Common myeloid progenitor, CD34-positive (primary cell): ENCODE measurements at places on chromosomes 1 and 21.

GRCh38 chr1:57329937-57330336 lies 93.9 kb downstream of the DAB1 start:
- DNase-seq: no peak

DNA sequence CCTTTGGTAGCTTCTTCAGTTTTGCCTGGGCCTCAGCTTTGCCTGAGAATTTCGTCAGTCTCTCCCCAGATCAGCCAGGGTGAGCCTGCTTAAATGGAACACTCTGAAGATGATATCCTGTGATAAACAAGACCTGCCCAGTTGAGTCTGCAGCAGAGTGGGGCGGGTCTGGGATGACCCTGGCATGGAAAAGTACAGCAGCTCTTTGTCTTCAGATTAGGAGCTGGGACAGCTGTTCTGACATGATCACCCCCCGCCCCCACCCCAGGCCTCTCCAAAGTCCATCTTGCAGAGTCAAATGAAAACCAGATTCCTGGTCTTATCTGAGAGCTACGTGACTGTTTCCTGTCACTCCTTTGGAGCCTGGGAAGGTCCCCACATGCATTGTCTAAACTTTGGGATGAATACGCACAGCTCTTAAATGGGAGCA lies 2.2 kb upstream of the TMEM51 start:
- DNase-seq: no peak

GRCh38 chr1:163381487-163382184 lies 59.9 kb downstream of the NUF2 start:
- DNase-seq: no peak

GRCh38 chr1:214588963-214589597 lies 13.9 kb upstream of the CENPF start:
- no peak for DNase-seq

DNA sequence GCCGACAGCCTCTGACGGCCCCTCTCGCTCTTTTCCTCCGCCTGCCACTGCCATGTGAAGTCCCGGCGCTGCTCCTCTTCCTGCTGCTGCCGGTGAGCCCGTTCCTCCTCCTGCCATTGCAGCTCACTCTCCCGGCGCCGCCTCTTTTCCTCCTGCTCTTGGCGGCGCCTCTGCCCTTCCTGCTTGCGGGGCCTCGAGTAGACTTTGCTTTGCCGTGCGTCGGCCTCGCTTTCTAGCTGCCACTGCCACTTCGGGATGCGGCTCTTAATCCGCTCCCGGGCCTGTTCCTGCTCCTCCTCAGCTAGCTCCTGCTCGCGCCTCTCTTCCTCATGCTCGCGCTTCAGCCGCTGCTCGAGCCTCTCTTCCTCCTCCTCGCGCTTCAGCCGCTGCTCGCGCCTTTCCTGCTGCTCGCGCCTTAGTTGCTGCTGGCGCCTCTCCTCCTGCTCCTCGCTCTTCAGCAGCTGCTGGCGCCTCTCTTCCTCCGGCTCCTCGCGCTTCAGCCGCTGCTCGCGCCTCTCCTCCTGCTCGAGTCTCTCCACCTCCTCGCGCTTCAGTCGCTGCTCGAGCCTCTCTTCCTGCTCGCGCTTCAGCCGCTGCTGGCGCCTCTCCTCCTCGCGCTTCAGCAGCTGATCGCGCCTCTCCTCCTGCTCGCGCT lies 4.3 kb downstream of the TCHH start:
- DNase-seq: peak; percentile 53

DNA sequence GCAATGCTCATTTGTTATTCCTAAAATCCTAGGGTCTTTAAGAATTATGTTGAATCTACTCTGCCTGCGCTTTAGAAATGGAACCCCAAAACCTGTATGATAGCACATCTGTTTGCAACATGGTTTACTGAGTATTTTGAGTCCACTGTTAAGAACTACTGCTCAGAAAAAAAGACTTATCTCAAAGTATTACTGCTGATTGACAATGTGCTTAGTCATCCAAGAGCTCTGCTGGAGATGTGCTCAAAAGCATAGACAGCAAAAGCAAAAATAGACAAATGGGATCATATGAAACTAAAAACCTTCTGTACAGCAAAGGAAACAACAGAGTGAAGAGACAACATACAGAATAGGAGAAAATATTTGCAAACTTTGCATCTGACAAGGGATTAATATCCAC lies 107.0 kb downstream of the CTH start:
- no peak for DNase-seq

- DNase-seq: no peak
These were observed 13.8 kb downstream of the INTS7 start for GRCh38 chr1:212021563-212021962.

DNA sequence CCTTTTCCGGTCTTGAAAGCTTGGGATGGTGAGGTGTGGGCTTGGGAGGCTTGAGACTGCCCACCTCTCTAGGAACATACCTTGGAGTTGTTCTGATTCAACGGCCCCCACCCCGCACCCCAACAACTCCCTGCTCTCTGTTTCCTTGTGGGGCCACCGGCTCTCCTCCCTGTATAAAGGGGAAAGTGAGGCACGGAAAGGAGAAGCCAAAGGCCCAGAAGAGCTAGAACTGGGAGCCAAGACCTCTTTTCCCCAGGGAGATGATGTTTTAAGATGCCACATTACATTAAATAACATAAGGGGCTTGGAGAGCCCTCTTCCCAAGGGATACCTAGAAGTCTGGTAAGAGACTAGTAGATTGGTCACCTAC lies 1.2 kb upstream of the DLGAP3 start:
- no peak for DNase-seq

- DNase-seq: no peak
These were observed 10.1 kb downstream of the VAV3 start for GRCh38 chr1:107954719-107955415.

GRCh38 chr1:212178851-212179250 lies 106.4 kb upstream of the PPP2R5A start:
- DNase-seq: no peak

DNA sequence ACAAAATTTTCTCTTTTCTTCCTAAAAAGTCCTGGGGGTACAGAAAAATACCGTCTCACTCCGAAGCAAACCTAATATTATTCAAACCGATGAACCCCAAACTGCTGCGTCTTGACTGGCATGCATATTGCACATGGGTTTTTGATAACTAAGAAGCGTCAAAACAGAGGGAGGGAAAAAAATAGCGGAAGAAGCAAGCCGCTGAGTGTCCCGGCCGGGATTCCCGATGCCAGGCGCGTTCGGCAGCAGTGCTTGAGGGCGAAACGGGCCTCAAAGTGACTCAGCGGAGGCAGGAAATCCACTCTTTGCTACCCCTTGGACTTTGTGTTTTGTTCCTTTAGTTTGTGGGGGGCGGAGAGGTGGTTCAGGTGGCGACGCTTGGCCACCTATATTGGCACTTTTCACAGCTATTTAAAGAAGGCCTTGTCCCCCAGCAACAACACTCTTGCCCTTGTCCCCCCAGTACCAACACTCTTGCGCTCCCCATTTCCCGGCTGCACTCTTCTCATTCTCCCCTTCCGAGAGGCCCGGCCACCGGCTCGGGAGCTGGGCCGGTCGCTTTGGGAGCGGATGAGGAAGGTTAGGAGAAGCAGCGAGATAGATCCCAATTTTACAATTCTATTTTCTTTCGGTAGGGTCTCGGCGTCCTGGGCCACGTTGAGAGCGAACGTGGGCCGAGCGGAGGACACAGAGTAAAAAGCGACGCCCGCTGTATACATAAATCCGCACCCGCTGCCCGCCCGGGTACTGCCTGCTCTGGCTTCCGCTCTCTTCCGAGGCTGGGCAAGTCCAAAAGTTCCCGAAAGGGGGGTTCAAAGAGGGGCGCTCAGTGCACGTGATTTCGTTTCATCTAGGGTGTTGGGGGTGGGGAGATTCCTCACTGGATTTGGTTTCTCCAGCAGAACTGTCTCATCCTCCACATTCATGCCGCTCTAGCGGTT lies 2.5 kb downstream of the LMX1A start:
- DNase-seq: peak; percentile 23

DNA sequence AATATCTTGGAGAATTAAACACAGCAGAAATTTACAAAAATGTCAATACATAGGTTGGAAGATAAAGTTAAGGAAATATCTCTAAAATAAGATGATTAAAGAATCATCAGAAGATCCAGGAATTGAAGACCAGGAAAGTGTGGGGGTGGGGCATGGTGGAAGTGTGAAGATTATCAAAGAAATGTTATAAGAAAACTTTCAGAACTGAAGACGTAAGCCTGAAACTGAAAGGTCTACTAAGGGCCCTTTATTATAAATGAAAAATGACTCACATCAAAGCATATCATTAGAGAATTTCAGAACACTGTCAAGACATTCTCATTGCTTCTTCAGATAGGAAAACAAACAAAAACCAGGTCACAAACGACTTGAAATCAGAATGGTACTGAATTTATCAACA lies 92.4 kb upstream of the DPT start:
- DNase-seq: no peak

DNA sequence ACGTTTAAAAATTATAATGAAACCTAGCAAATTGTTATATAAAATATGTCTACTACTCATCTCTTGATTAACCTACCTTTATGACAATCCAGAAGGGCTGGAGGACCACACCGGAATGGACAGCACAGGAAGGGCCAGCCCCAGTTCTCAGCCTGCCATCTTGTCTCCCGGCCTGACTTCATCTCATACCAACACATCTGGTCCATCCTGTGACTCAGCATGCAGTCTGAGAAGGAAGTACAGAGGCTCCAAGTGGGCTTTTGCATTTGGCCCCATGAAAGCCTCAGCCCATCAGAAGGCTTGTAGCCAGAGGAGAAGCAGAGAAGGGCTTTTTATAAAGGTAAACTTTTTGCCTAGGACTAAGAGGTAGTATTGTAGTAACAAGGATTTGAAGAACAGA lies 436.6 kb downstream of the MRPL39 start:
- no peak for DNase-seq
